ENCODE measurements at places on chromosomes 3 and 15.

- DNase-seq, result no peak
These were observed 813.1 kb downstream of the NAALADL2 start for GRCh38 chr3:175672119-175672689.

- DNase-seq, result no peak
These were observed 1097.2 kb downstream of the FHIT start for GRCh38 chr3:60154011-60154410.

DNA sequence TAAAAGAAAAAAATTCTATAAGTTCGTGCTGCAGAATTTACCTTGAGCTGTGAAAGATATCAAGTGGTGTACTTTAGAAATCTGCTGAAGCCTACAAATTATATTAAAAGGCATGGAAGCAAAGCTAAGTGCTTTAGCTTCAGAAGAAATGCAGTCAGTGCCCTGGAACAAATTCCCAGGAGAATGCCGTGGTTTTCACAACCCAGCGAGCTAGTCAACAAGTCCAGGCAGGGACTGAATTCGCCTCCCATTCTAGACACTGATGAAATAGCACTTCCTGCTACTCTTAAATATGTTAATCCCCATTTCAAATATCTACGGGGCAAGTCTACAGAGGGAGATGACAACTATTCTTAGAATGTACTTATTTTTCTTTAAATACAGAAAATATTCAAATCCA lies 326.4 kb upstream of the IGF1R start:
- no peak for DNase-seq

GRCh38 chr3:150738688-150739087 lies 24.3 kb downstream of the SIAH2 start:
- DNase-seq, result no peak

- no peak for DNase-seq
These were observed 15.3 kb upstream of the ADCY5 start for GRCh38 chr3:123464211-123464610.

DNA sequence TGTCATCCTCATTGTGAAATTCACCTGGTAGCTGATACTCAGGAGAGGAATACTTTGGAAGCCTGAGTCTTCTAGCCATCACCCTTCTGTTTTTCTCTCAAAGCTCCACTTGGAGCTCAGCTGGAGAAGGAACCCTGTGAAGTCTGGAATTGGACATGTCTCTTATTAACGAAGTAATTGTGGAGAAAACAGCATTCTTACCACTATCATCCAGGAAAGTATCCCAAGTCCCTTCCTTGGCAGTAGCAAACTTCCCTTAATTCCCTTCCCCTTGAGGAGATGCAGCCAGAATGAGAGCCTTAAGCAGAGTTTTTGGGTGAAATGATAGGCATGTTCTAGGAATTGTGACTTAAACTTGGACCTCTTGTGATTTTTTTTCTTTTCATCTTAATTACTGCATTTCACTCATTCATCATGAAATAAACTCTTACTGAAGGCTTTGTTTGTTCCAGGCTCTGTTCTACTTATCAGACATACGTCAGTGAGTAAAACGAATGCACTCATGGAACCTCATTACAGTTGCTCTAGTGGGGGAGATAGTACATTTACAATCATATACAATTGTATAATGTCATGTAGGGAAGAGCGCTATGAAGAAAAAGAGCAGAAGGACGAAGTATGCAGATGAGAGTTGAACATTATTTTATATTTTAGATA lies 30.5 kb upstream of the TCF12 start:
- no peak for DNase-seq

GRCh38 chr3:176927706-176928581 lies 269.3 kb downstream of the TBL1XR1 start:
- no peak for DNase-seq

- DNase-seq, result peak; percentile 56
These were observed 319 bp downstream of the LNP1 start for GRCh38 chr3:100401674-100402041.

DNA sequence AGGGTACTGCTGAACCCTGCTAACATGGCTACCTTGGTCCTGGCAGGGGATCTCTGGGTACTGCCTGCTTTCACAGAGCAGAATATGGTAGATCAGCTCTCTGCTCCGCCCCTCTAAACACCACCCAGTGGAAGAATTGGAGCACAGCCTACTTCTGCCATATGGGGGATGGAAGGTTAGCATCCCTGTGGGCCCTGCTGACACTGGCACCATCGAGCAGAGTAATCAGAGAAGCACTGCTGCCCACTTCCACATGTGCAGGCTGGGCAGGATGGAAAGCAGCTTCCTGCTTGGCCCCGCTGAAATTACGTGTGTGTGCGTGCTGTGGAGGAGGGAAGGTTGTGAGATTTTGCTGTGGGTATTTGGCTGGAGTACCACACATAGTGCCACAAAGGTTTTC lies 24.8 kb downstream of the CCR1 start:
- DNase-seq, result no peak

- no peak for DNase-seq
These were observed 1.5 kb downstream of the CHRNA3 start for GRCh38 chr15:78619022-78619950.

GRCh38 chr3:20245781-20246180 lies 59.8 kb upstream of the SGO1 start:
- no peak for DNase-seq

- no peak for DNase-seq
These were observed 68.8 kb upstream of the OXTR start for GRCh38 chr3:8838234-8838633.

DNA sequence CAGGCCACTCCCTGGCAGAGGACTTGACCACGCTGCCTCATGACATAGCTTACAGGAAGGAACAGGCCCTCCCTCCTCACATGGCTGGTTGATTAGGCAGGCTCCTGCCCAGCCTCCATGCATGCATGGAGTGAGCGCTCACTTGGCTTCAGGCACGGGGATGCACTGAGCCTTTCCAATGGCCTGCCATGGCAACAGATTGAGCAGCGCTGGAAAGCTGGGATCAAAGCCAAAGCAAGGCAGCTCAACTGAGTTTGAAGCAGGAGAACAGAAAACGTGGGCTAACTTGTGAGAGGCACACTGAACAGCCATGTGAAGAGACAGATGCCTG lies 5.9 kb upstream of the GRAMD2A start:
- no peak for DNase-seq

GRCh38 chr3:14525685-14526631 lies 14.2 kb downstream of the GRIP2 start:
- no peak for DNase-seq

DNA sequence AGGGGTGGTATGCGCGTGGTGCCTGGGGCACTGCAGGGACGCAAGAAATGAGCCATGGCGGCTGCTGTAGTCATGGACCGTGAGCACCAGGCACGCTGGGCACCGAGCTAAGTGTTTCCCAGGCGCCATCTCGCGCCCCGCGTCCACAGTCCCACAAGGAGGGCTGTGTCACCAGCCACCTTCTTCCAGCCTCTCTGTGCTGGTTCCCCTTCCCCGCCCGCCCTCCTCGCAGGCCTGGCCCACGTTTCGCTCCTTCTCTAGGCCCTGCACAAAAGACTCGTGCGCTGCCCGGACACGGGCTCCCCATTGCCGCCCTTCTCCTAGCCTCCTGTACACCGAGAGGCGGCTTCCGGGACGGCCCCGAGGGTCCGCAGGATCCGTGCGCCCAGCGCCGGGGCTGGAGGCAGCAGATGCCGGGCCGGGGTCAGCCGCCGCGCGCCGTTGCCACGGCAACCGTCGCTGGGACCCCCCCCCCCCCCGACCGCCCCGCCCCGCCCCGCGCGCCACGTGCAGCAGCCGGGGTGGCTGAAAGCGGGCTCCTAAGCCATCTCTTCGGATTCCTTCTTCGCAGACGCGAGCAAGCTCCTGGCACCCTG lies 113.4 kb downstream of the SRGAP3 start:
- DNase-seq, result no peak

GRCh38 chr3:136516095-136516494 lies 236.1 kb downstream of the STAG1 start:
- DNase-seq, result no peak

DNA sequence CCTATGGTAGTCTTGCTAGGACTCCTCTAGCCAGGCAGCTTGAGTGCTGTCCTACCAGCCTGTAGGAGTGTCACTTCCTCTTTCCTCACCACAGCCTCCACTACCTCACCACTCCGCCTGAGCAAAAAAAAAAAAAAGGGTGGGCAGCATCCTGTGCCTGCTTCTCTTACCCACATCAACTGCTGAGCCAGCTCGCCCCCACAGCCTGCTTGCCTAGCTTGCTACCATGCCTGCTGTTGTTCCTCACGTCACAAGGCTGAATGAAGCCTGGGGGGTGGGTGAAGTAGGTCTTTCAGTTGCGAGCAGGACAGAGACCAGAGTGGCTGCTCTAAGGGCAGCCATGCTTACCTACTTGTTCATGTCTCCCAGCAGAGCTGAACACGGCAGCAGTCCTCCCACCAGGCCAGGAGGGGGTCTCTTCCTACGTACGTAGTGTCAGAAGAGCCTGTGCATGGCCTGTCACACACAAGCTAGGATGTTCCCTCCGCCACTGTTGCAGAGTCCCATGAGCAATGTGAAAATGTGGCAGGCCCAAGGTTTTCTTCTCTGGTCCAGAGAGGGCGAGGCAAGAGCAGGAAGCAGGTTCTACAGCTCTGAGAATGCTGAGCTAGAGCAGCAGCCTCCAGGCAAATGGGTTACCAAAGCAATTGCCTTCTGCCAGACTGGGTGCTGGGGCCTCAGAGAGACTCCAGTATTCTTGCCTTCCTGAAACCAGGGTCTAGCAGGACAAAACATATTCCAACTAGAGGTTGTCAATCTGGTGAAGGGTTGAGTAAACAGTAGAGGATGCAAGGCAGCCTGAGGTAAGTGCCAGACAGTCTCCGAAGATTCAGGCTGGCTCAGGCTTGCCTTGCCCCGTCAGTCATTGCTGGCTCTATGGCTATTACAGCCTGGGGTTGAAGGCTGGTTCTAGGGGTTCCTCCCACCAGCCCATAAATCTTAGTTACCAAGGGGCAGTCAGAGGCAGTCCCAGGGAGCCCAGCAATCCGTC lies 8.1 kb downstream of the PPM1M start:
- peak; percentile 85 for DNase-seq

DNA sequence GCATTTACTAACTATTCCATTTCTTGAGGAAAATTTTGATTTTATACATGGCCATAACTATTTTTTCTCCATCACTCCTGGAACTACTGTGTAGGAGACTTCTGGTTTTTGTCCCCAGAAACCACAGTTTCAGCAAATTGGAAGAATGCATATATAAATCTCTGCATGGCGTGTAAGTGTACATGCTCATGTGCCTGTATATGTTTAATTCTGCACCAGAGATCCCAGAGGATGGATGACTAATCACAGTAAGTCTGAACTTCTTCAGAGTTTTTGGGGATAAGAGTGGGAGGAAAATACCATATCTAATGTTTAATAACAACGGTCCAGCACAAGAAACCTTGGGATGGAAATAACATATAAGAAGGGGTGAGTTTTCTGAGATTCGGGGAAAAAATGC lies 10.9 kb upstream of the COL6A6 start:
- no peak for DNase-seq

GRCh38 chr3:27681249-27681748 lies 40.8 kb downstream of the EOMES start:
- peak; percentile 35 for DNase-seq

DNA sequence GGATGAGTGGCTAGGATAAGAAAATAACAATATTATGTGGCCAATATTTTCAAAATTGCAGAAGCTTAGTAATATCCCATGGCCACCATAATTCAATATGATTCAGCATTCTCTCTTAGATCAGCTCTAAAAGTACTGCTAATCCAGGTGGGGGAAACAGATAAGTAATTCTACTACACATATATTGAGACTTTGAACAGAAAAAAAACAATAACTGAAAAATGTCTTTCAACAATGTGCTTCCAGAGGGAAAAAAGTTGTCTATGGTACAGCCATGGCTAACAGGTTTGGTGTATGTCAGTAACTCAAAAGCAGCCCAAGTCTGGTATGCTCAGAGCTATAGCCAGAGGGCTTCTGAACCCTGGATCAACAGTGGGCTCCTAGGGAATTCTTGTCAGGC lies 42.4 kb upstream of the PPIB start:
- DNase-seq, result no peak

- no peak for DNase-seq
These were observed 107.0 kb upstream of the RPL32 start for GRCh38 chr3:12948371-12948770.

DNA sequence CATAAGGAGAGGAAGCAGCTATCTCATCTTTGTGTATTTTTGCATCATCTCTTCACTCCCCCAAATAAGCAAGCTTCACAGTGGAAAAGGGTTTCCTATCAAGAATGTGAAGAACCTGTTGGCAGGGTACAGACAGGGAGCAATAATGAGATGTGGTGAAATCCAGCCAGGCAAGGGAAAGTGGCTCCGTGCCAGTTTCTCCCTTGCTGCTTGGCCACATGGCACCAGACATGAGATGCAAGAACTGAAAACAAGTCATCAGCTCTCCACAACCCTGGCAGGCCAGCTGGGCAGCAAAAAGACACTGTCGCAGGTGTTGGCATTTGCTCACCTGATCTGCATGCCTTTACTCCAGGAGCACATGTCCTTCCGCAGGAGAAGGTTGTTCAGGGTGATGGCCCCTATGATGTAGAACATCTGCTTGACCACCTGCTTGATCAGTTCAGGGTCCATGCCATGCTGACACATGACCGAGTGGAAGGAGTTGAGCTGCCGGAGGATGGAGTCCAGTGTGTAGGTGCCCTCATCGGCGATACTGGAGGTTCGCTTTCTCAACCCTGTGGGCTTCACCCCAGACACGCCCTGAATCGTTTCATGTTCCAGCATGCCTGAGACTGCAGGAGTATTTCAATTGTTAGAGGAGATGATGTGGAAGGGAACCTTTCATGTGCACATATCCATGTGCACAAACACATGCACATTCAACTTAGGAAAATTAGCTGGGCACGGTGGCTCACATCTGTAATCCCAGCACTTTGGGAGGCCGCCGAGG lies 23.3 kb upstream of the MYO5C start:
- DNase-seq, result no peak

DNA sequence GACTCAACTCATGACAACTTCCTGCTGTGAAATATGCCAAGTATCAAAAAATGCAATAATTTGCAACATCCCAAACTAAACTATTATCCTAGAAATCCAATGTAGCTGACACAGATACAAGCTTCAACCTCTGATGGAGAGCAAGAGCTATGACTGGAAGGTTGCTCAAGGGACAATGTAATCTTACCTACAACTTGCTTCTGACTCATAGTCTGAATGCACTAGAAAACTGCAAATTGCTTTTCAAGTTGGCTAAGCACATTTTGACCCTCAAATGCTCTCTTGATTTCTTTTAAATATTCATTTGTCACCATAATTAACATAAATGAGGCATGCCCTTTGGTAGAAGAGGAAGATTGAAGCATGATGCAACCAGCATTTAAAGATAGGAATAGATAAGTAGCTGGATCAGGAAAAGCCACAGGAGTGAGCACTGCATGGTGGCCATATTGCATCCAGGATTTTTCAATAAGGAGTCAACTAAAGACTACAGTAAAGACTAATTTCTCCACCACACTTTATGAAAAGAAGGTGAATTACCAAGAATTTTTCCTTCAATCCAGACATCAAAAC lies 630.8 kb upstream of the GBE1 start:
- DNase-seq, result no peak

GRCh38 chr15:45199136-45199810 lies 11.5 kb upstream of the SHF start:
- peak; percentile 48 for DNase-seq

GRCh38 chr3:94440767-94441493 lies 378.1 kb downstream of the NSUN3 start:
- DNase-seq, result no peak

- DNase-seq, result peak; percentile 34
These were observed 7.3 kb downstream of the RAB27A start for GRCh38 chr15:55282284-55282833.

GRCh38 chr3:27194861-27195483 lies 174.2 kb downstream of the NEK10 start:
- no peak for DNase-seq
